NCI-H1048 (cell line): ENCODE measurements at places on chromosomes 2 and 18.

DNA sequence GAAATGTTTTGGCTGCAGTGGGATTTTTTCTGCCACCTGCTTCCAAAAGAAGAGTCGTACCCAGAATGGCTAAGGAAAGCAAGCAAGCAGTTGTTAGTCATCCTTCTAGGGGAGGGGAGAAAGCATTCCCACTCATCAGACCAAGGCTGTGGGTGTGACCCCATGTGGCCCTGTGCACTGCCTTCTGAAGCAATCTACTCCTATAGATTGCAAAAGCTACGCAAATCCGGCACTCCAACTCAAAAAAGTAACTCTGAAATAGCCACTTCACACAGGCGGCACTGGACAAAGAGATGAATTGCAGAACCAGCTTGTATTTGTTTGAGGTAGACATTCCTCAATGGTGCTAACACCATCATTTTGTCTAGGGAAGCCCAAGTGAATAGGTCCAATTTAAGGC, 44.3 kb downstream of the ST3GAL5 start:
- DNase-seq, result no peak

- no peak for DNase-seq
Observed at GRCh38 chr2:31324016-31324633, 90.2 kb downstream of the EHD3 start.

DNA sequence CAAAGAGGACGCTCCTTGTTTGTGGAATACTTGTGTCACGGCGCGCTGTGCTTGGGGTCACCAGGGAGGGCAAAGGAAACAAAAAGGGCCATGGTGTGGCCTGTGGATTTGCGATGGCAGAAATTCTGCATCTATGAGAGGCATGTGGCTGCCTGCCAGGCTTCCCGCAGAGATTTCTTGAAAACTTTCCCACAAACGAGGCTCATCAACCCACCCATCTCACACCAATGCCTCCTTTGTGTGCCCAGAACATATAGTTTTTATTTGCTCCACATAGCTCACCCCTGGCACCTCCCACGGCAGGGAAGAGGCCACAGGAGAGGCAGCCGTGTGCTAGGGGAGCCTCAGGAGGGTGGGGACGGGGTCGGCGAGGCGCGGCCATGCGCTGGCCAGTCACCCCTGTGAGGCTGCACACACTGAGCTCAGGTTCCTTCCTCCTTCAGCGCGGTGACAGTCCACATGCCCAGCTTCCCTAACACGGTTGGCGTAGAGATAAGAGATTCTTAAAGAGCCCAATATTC, 100.3 kb downstream of the MBP start:
- DNase-seq, result no peak

DNA sequence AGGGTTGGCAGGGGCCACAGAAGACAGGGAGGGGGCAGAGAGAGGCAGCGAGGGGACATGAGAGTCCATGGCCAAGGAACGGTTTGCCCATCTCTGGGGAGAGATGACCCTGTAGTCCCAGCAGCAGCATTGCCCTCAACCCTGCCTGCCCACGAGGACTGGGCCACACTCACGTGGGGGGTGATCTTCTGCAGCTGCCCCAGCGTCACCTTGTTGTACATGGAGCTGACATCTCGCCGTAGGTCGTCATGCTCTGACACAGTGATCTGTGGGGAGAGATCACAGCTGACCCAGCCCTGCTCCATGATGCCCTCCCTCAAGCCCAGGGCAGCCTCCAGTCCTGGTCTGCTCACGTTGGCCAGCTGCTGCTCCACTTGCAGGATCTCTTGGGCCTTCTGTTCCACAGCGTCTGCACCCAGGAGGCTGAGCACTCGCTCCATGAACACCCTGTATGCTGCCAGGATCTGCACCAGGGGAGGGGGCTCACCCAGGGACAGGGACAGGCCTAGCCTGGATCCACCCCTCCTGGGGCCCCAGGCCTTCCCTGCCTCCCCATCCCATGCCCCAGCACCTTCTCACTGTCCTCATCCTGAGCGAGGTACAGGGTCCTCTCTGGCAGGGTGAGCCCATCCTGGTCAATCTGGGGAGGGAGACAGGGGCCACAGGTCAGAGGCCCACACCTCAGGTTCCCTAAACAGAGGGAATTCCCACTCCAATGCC, 2.8 kb downstream of the ECEL1 start:
- no peak for DNase-seq

- DNase-seq, result no peak
Observed at GRCh38 chr2:98504381-98505109, 59.9 kb downstream of the INPP4A start.

- no peak for DNase-seq
Observed at GRCh38 chr2:170369228-170369627, 191.3 kb downstream of the MYO3B start.

- no peak for DNase-seq
Observed at GRCh38 chr2:47041063-47041462, 114.0 kb downstream of the STPG4 start.

DNA sequence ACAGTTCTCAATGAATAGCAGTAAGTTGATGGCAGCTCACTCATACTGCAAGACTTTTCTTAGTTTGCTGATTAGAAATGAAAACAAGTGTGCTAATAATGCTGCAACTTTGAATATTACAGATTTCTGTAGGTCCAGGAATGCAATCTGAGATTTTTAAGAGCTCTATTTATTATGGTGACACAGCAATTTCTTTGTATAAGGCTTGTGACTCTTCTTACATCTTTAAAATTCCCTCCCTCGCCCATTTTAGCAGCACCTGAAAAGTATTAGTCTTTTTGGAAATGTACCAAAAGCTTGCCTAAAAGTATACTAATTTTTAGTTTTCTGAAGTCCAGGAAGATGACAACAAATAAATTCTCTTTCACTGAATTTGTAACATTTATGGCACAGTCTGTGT, 4.4 kb upstream of the HTR2B start:
- DNase-seq, result no peak

DNA sequence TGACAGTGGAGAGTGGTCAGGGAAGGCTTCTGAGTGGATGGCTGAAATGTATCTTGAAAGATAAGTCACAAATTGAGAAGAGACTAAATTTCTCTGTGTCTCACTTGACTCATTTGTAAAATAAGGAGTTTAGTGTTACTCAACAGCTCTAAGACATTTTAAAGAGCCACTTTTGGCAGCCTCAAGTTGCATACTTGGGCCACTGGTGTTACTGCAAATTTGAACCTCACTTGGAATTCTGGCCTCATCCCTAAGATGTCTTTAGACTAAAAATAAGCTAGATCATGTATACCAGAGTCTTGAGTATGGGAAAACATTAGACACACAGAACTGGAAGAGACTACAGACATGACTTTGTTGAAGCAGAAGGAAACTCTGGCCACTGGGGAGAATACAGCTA, 4.5 kb upstream of the MTLN start:
- no peak for DNase-seq

GRCh38 chr2:8999797-9000196, 3.7 kb downstream of the MBOAT2 start:
- DNase-seq, result no peak

DNA sequence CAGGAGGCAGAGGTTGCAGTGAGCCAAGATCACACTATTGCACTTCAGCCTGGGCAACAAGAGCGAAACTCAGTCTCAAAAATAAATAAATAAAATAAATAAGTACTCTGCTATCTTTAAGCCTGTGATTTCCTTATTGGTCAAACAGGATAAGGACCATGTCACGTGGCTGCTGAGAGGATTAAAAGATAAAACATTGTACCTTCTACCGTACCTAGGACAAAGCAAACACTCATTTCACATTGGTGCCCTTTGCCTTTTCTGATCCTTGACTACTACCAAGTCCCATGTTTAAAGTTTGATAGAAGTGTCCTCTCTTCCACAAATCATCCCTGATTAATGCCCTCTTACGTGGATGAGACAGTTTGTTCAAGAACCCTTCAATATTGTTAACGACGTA, 120.2 kb upstream of the TFCP2L1 start:
- no peak for DNase-seq

GRCh38 chr18:60021556-60021955, 121.8 kb downstream of the PMAIP1 start:
- DNase-seq, result no peak

DNA sequence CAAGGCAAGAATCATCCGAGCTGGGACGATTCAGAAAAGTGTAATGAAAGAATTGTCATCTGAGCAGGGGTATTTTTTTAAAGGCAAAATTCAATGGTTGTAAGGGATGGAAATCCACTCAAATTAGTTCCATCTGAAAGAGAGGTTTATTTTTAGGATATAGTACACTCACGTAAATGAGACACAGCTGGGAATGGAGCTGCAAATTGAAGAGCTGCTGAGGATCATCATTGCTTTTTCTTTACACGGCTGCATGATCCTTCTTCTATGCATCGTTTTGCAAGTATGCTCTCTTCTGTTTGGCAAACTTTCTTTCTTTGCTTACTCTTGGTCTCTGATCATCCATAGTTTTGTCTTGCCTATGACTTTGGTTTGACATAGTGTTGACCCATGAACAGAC, 27.4 kb upstream of the CUL3 start:
- no peak for DNase-seq

- no peak for DNase-seq
Observed at GRCh38 chr2:230893338-230893737, 28.6 kb downstream of the ITM2C start.

- DNase-seq, result peak; percentile 15
Observed at GRCh38 chr2:221969087-221969829, 329.5 kb downstream of the PAX3 start.

DNA sequence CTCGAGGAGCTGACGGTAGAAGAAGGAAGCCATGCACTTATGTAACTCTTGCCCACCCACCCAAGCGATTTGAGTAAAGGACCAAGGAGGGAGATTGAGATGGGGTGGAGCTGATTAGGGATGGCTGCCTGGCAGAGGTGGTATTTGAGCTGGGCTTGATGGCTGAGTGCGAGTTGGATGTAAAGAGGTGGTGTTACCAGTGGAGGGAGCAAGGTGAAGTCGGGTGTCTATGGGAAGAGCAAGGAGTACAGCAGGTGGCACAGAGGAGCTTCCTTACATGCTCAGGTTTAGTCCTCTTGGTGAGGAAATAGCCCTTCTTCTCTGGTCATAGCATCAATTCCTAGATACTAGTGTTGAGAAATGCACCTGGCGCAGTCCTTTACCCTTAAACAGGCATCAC, 294.2 kb upstream of the SKOR2 start:
- DNase-seq, result no peak

DNA sequence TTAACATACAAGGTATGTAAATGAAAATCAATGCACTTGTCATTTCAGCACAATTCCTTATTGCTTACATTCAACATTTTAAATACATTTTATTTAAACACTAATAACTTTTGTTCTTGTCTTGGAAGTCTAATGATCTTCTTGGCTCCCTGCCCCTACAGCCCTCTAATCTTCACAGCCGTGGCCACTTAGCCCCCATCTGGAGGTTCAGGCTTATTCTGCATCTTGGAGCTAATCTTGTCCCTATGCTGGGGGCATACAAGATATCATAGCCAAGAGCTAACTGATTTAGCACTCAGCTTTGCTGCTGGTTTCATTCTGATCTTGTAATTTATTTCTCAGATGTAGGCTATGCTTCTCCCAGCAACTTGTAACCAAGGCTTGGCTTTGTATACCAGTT, 140.8 kb downstream of the TMEFF2 start:
- no peak for DNase-seq

- DNase-seq, result no peak
Observed at GRCh38 chr18:58861353-58861752, 3.3 kb upstream of the ZNF532 start.

- no peak for DNase-seq
Observed at GRCh38 chr18:269480-270095, 1.7 kb upstream of the THOC1 start.

GRCh38 chr2:24363301-24363700, 3.0 kb upstream of the ITSN2 start:
- DNase-seq, result no peak

DNA sequence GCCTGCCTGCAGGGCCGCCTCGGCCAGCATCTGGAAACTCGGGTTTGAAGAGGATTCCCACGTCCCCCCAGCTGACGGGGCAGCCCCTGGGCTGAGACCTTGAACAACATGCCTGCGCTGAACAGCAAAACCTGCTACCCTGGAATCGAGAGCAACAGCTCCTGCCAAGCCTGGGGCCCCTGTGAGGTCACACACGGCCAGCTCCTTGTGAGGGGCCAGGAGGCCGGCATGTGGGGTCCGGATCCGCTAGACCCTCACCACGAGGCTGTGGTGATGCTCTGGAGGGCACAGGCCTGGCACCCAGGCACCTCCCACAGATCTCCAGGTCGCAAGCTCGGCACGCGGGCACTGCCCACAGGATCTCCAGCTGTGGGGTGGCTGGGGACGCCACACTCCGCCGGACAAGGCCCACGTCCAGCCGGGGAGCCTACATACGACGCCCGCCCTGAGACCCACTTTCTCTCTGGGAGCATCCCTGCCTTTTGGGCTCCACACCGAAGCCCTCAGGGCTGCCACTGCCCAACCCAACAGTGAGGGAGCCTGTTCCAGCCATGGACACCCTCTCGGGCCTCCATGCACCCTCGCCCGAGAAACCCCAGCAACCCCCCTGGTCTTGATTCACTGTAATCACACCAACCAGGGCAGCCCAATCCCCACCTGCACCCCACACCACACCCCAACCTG, 34.1 kb downstream of the SLC66A2 start:
- DNase-seq, result no peak

DNA sequence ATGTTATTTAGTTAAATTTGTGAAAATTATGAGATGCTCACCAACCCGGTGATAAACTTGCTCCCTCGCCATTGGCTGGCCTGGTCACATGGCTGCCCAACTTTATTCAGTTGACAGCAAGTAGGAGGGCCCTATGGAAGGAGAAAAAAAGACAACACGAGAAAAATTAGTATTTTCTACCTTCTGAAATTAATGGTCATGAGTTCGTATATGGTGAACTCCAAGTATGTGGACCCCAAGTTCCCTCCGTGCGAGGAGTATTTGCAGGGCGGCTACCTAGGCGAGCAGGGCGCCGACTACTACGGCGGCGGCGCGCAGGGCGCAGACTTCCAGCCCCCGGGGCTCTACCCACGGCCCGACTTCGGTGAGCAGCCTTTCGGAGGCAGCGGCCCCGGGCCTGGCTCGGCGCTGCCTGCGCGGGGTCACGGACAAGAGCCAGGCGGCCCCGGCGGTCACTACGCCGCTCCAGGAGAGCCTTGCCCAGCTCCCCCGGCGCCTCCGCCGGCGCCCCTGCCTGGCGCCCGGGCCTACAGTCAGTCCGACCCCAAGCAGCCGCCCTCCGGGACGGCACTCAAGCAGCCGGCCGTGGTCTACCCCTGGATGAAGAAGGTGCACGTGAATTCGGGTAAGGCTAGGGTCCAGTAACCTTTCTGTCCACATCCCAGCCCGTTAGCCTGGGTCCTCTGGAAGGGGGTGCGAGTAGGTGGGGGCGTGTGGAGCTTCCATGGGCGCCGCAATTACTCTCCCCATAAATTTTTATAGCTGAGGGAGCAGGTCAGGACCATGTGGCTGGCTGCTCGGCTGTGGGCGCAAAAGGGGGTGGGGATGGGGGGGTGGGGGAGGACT, at the start of gene HOXD4:
Gene HOXD4 (plus strand): TSS at position 109 of the 846 bp plus-strand sequence. CDS start 84 bp downstream, at position 193.
- DNase-seq, result no peak

- no peak for DNase-seq
Observed at GRCh38 chr2:191933307-191934105, 86.6 kb upstream of the CAVIN2 start.

GRCh38 chr2:204946892-204947291, 401.6 kb downstream of the PARD3B start:
- DNase-seq, result no peak
